Left lung (tissue), 14 donors: ENCODE measurements at places on chromosomes 11 and 22. TPM values are rescaled to one million over a fixed set of nuclear protein-coding genes. Genes with fewer than 3 reads are reported as not detected.

TEX54 gene
- not detected for total RNA-seq

SAA4 gene
- 3.7 TPM for total RNA-seq

SLC22A9 gene
- total RNA-seq: not detected

MYRF gene
- 15.4 TPM for total RNA-seq

KCNQ1OT1 gene
- 2.6 TPM for total RNA-seq

OVCH2 gene
- 0.81 TPM for total RNA-seq

FOSL1 gene
- total RNA-seq: 3.4 TPM

OR8H2 gene
- not detected for total RNA-seq

DNA sequence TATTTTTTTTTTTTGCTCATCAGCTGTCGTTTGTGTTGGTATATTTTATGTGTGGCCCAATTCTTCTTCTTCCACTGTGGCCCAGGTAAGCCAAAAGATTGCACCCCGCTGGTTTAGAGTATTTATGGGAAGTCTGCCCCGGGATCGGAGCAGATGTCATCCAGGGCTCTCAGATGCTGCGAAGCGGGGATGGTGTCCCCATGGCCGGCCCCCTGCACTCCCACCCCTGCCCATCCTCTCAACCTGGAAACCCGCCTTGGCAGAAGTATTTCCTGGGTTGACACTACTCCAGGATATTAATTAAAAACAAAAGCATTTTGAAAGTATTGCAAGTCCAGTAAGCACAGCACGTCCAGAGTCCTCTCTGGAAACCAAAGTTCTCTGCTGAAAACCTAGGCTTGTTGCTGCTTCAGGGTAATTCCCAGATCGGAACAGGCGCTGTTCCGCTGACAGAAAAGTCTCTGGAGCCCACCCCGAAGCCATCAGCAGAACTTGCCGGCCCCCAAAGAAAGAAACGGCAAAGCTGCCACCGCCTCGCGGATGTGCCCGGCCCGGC is 833 bp downstream of the SCUBE2 start:
- H3K27ac ChIP-seq: no peak overlapping the region
- H3K4me1 ChIP-seq: peaks cover 3% of the 10 kb centered on the region

GRCh38 chr11:66725647-66726046 is 3.4 kb downstream of the SPTBN2 start:
- DNase-seq: peak; percentile 23
- peaks cover 69% of the 10 kb centered on the region for H3K27me3 ChIP-seq
- H3K27ac ChIP-seq: no peak overlapping the region
- H3K4me1 ChIP-seq: no peaks in the 10 kb centered on the region
- no peaks in the 10 kb centered on the region for H3K36me3 ChIP-seq

DNA sequence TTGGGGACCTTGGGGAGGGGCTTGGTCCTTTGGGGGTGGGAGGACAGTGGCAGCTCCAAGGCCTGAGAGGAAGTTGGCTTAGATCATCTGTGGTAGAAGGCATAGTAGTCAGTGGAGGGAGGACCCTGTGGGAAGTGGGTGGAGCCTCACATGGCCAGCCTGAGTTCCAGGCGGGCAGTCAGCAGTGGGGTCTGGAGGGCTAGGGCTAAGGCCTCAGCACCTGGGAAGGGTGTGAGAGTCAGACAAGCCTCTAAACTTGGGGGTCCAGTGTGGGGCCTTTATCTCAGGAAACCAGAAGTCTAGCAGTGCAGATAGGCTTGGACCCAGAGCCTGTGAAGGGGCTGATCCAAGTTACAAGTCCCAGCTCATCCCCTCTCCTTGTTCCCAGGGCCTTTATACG is 4.0 kb downstream of the NLRX1 start:
- no peak overlapping the region for H3K27ac ChIP-seq
- H3K4me1 ChIP-seq: peaks cover 13% of the 10 kb centered on the region
- no peaks in the 10 kb centered on the region for H3K36me3 ChIP-seq
- no peaks in the 10 kb centered on the region for H3K27me3 ChIP-seq
- no peak for DNase-seq
- no peak overlapping the region for H3K4me3 ChIP-seq

DNA sequence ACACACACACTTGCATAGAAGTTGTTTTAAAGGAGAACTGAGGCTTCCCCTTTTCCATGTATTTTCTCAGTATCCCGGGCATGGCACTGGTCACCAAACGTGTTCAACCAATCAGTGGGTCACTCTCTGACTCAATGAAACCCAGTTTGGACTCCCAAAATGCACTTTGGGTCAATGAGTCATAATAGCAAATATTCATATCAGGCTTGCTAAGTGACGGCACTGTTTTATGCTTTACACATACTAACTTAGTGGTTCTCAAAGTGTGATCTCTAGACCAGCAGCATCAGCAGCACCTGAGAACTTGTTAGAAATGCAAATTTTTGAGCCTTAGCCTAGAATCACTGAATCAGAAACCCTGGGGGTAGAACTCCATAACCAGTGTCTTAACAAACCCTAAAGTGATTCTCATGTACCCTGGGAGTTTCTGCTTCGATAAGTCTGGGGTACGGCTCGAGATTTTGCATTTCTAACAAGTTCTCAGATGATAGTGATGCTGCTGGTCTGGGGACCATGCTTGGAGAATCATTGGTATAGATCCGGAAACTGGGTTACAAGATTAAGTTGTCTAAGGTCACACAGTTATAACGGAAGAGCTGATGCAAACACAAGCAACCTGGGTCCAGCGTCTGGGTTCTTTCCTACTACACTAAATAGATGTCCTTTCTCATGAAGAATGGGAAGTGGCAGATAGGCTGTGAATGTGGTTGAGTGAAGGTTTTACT is 35.6 kb downstream of the ETS1 start:
- no peak overlapping the region for H3K4me3 ChIP-seq
- no peak for DNase-seq
- no peaks in the 10 kb centered on the region for H3K27me3 ChIP-seq
- peaks cover 60% of the 10 kb centered on the region for H3K4me1 ChIP-seq
- H3K27ac ChIP-seq: no peak overlapping the region

DNA sequence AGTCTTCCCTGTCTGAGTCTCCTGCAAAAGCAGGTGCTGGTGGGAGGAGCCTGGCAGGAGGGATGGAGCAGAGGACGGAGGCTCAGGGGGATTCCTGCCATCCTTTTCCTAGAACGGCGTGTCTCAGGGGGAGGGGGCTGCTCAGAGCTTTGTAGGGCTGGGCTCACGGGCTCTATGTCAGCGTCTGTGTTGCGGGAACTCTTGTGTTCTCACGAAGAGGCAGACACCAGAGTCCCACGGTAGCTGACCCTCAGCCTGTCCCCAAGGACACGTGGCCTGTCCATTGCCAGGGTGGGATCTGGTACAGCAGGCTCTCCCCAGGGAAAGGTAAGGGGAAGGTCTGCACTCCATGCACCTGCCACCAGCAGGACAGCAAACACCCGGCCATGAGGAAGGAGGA is 1505.2 kb downstream of the TBC1D22A start:
- no peak overlapping the region for H3K27ac ChIP-seq
- no peaks in the 10 kb centered on the region for H3K36me3 ChIP-seq
- peaks cover 28% of the 10 kb centered on the region for H3K27me3 ChIP-seq
- no peaks in the 10 kb centered on the region for H3K4me1 ChIP-seq
- H3K4me3 ChIP-seq: no peak overlapping the region
- DNase-seq: no peak

GRCh38 chr11:86793307-86793706 is 7.0 kb upstream of the PRSS23 start:
- no peaks in the 10 kb centered on the region for H3K27me3 ChIP-seq
- no peak for DNase-seq
- H3K4me3 ChIP-seq: no peak overlapping the region
- H3K36me3 ChIP-seq: no peaks in the 10 kb centered on the region
- no peak overlapping the region for H3K27ac ChIP-seq

DNA sequence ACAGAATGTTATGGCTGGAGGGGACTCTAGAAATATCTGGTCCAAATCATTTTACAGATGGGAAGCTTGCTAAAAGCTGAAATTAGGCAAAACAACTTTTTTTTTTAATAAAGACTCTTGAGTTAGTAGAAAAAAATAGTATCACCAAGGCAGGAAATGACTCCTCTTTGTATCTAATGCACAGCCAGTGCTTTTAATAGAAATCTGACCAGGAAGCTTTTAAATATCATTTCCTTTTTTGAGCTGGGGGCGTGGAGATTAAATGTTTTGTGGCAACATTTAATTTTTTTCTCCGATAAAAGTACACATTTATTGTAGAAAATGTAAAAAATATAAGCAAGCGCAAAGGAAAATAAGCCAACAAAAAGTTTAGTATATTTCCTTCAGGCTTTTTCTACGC is 22.5 kb downstream of the TRAF6 start:
- DNase-seq: no peak
- H3K4me1 ChIP-seq: peaks cover 26% of the 10 kb centered on the region
- no peaks in the 10 kb centered on the region for H3K36me3 ChIP-seq

- H3K4me3 ChIP-seq: no peak overlapping the region
- no peaks in the 10 kb centered on the region for H3K27me3 ChIP-seq
- H3K4me1 ChIP-seq: peaks cover 8% of the 10 kb centered on the region
- DNase-seq: no peak
These were observed 34.6 kb downstream of the FLRT1 start for GRCh38 chr11:64070314-64070681.

DNA sequence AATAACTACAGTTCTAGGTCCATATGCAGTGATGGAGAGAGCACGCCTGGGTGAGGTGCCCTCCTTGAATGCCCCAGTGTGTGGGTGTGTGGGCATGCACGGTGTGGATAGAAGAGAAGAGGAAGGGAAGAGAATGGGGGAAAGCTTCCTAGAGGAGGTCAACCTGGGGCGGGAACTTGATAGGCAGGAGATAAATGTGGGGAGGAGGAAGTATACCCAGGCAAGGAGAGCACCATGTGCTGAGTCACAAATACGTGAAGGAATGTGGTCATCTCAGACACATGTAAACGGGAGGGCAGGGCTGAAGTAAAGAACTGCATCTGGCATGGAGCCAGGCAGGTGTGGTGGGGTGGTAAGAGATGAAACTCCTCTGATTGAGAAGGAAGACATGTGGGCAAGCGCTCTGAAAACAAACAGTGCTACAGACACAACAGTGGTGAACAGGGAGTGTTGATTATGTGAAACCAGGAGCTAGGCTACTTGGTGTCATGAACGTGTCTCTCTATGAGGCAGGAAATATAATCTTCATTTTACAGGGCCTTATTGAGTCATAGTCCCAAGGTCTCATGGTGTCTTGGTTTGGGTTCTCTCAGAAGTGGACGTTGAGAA is 61.5 kb upstream of the EED start:
- H3K4me1 ChIP-seq: peaks cover 33% of the 10 kb centered on the region
- no peaks in the 10 kb centered on the region for H3K36me3 ChIP-seq
- no peak overlapping the region for H3K4me3 ChIP-seq
- no peak overlapping the region for H3K27ac ChIP-seq
- DNase-seq: no peak

- H3K36me3 ChIP-seq: no peaks in the 10 kb centered on the region
- DNase-seq: no peak
- H3K27ac ChIP-seq: no peak overlapping the region
- H3K4me1 ChIP-seq: no peaks in the 10 kb centered on the region
- no peaks in the 10 kb centered on the region for H3K27me3 ChIP-seq
- H3K4me3 ChIP-seq: no peak overlapping the region
These were observed 216.5 kb downstream of the BARX2 start for GRCh38 chr11:129592191-129592590.

DNA sequence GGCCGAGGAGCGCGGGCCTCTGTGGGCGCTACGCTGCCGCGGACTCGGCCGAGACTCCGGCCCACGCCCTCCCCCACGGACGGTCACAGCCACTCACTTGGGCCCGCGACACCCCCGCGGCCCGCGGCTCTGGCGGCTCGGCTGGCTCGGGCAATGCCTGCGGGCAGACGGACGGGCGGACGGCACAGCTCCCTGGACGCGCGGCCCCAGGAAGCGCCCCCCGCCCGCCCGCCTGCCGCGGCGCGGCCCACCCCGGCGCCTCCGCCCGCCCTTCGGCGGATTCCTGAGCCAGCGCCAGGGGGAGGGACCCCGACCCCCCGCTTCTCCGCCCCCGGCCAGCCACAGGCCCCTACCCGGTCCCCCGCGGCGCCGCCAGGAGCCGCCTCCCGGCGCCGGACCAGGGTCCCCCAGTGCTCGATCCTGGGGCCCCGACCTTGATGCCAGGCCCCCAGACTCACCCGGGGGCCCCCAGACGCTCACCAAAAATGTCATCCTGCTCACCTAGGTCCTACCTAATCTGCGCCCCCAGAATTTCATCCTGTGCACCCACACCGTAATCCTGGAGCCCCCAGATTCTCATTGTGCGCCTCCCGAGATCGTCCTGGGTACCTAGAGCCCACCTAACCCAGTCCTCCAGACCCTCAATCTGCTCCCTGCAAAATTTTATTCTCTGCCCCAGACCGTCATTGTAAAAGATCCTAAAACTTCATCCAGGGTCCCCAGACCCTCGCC is at the start of gene EFEMP2:
TSS of gene EFEMP2 (minus strand) at position 215 of the 732 bp plus-strand sequence. CDS start 446 bp downstream, outside the sequence.
- no peaks in the 10 kb centered on the region for H3K36me3 ChIP-seq
- H3K27me3 ChIP-seq: no peaks in the 10 kb centered on the region
- peaks cover 49% of the 10 kb centered on the region for H3K4me1 ChIP-seq

GRCh38 chr11:74412321-74412720 is 14.1 kb upstream of the PGM2L1 start:
- DNase-seq: no peak
- no peak overlapping the region for H3K4me3 ChIP-seq
- no peaks in the 10 kb centered on the region for H3K36me3 ChIP-seq
- no peak overlapping the region for H3K27ac ChIP-seq
- peaks cover 3% of the 10 kb centered on the region for H3K4me1 ChIP-seq
- no peaks in the 10 kb centered on the region for H3K27me3 ChIP-seq

- H3K36me3 ChIP-seq: no peaks in the 10 kb centered on the region
- no peak overlapping the region for H3K4me3 ChIP-seq
- DNase-seq: no peak
These were observed 92.8 kb downstream of the RASSF10 start for GRCh38 chr11:13101644-13102512.

DNA sequence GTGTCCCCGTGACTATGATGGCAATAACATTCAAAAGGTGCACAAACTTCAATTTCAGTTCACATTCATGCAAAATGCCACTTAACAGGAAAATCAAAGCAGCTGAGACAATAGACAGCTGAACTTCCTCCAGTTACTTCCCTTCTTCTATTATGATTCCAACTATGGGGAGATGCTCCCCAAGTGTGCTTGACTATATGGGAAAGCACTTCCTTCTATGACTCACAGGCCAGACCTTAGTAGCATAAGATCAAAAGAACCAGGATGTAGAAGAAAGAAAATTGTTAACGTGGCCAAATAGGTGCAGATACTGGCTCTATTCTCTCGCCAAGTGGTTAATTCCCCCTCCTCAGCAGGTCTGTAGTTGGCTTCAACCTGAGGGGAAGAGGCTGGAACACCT is 7.8 kb upstream of the FAT3 start:
- no peak for DNase-seq
- no peaks in the 10 kb centered on the region for H3K36me3 ChIP-seq
- no peaks in the 10 kb centered on the region for H3K27me3 ChIP-seq
- H3K4me1 ChIP-seq: no peaks in the 10 kb centered on the region
